ENCODE measurements at places on chromosomes 2 and 18. TPM values are rescaled to one million over a fixed set of nuclear protein-coding genes. Genes with fewer than 3 reads are reported as not detected.

DNA sequence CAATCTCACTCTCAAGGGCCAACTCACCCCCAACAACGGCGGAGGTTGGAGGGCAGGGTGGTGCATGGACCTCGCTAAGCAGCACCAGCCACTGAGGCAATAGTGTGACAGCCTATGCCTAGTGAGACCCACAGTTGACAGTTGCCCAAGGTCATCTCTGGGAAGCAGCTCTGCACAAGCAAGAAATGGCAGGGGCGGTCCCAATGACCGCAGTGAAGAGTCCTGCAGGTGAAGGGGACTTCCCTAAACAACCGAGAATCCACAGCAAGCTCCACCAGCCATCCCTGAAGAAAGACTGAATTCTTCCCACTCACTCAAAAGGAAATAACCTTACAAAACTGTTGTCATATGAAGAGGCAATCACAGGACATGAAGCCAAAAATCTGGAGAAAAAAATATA, 313.4 kb upstream of the ID2 start:
- no peaks in the 10 kb centered on the region for H3K36me3 ChIP-seq
- no peak overlapping the region for H3K4me3 ChIP-seq
- no peaks in the 10 kb centered on the region for H3K27me3 ChIP-seq
- peak overlapping the region; percentile 66 for H3K27ac ChIP-seq

CCDC74B gene
- 9.2 TPM for total RNA-seq

GRCh38 chr2:205680067-205680466, 2.2 kb upstream of the NRP2 start:
- H3K27me3 ChIP-seq, result peaks cover 15% of the 10 kb centered on the region
- no peaks in the 10 kb centered on the region for H3K36me3 ChIP-seq
- H3K27ac ChIP-seq, result no peak overlapping the region
- H3K4me3 ChIP-seq, result peak overlapping the region; percentile 47
- peak; percentile 95 for DNase-seq

GRCh38 chr2:134917360-134917865, 1.2 kb upstream of the CCNT2 start:
- peak overlapping the region; percentile 93 for H3K27ac ChIP-seq
- peaks cover 12% of the 10 kb centered on the region for H3K36me3 ChIP-seq
- H3K27me3 ChIP-seq, result no peaks in the 10 kb centered on the region
- peak overlapping the region; percentile 93 for H3K4me3 ChIP-seq
- H3K4me1 ChIP-seq, result no peaks in the 10 kb centered on the region

GCG gene
- total RNA-seq, result not detected

OSR1 gene
- total RNA-seq, result 0.17 TPM

EVX2 gene
- not detected for total RNA-seq

GRCh38 chr2:180655842-180656454, 324.5 kb upstream of the UBE2E3 start:
- no peaks in the 10 kb centered on the region for H3K27me3 ChIP-seq
- no peaks in the 10 kb centered on the region for H3K36me3 ChIP-seq
- no peaks in the 10 kb centered on the region for H3K4me1 ChIP-seq
- H3K4me3 ChIP-seq, result no peak overlapping the region
- no peak for DNase-seq
- no peak overlapping the region for H3K27ac ChIP-seq

DNA sequence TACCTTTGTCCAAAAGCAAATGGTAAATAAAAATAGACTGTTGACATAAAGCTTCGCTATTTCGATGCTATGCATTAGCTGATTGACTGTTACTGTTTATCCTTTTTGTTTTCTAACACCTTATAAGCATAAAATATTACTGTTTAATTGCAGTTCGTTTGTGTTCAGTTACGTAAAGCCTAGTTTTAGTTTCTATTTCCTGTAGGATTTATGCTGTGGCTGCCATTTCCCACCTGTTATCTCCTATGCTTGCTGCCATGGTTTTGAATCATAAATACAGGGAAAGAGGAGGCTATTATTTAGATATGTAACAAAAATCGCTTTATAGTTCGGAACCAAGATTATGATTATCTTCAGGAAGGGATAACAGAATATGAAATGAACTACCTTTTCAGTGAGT, 3.9 kb downstream of the TANK start:
- H3K4me1 ChIP-seq, result no peaks in the 10 kb centered on the region
- H3K27me3 ChIP-seq, result no peaks in the 10 kb centered on the region
- no peak overlapping the region for H3K27ac ChIP-seq
- peaks cover 34% of the 10 kb centered on the region for H3K36me3 ChIP-seq

GRCh38 chr2:185316383-185316782, 422.2 kb upstream of the FSIP2 start:
- H3K4me1 ChIP-seq, result no peaks in the 10 kb centered on the region
- no peaks in the 10 kb centered on the region for H3K36me3 ChIP-seq
- no peak for DNase-seq
- no peak overlapping the region for H3K4me3 ChIP-seq

MERTK gene
- total RNA-seq, result 22.3 TPM

- H3K4me1 ChIP-seq, result no peaks in the 10 kb centered on the region
- DNase-seq, result peak; percentile 58
- no peaks in the 10 kb centered on the region for H3K27me3 ChIP-seq
- H3K27ac ChIP-seq, result no peak overlapping the region
- H3K4me3 ChIP-seq, result peak overlapping the region; percentile 43
- no peaks in the 10 kb centered on the region for H3K36me3 ChIP-seq
These were observed 275.9 kb downstream of the TMX3 start for GRCh38 chr18:68438983-68439382.

CYP27A1 gene
- 54.9 TPM for total RNA-seq

GRCh38 chr18:11324510-11324909, 175.1 kb upstream of the PIEZO2 start:
- no peaks in the 10 kb centered on the region for H3K27me3 ChIP-seq
- peaks cover 12% of the 10 kb centered on the region for H3K4me1 ChIP-seq

DNA sequence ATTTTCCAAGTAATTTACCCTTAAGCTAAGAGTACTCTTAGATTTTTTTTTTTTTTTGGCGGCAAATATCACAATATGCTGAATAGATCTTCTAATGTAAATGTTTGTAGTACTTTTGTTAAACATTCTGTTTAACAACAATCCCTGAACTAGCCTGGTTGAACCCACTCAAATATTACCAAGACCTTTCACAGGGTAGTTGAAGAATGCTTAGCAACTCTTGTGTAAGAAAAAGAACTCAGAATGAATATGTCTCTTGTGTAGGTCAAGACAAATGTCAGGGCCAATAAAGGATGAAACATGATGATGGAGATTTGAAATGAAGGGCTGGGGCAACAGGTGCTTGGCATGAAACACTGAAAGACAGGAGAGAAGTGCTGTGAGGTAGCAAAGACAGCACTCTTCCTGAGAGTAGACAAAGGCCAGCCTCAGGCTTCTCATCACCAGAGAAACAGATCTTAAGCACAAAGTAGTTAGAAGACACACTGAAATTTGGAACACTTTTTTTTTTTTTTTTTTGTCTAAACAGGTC, 597.3 kb downstream of the ERBB4 start:
- no peak overlapping the region for H3K4me3 ChIP-seq
- no peaks in the 10 kb centered on the region for H3K27me3 ChIP-seq
- no peak overlapping the region for H3K27ac ChIP-seq
- DNase-seq, result no peak
- no peaks in the 10 kb centered on the region for H3K36me3 ChIP-seq

- DNase-seq, result peak; percentile 42
- H3K4me1 ChIP-seq, result peaks cover 6% of the 10 kb centered on the region
- no peaks in the 10 kb centered on the region for H3K36me3 ChIP-seq
- no peak overlapping the region for H3K4me3 ChIP-seq
These were observed 1888.3 kb upstream of the CELF4 start for GRCh38 chr18:39453882-39454281.

GRCh38 chr2:167294776-167295140, 406.5 kb downstream of the XIRP2 start:
- peaks cover 35% of the 10 kb centered on the region for H3K27me3 ChIP-seq
- no peak overlapping the region for H3K27ac ChIP-seq
- H3K4me3 ChIP-seq, result peak overlapping the region; percentile 81
- H3K4me1 ChIP-seq, result no peaks in the 10 kb centered on the region

- no peaks in the 10 kb centered on the region for H3K4me1 ChIP-seq
- H3K27me3 ChIP-seq, result no peaks in the 10 kb centered on the region
These were observed 27.4 kb downstream of the PRKCE start for GRCh38 chr2:45678791-45679348.

DNA sequence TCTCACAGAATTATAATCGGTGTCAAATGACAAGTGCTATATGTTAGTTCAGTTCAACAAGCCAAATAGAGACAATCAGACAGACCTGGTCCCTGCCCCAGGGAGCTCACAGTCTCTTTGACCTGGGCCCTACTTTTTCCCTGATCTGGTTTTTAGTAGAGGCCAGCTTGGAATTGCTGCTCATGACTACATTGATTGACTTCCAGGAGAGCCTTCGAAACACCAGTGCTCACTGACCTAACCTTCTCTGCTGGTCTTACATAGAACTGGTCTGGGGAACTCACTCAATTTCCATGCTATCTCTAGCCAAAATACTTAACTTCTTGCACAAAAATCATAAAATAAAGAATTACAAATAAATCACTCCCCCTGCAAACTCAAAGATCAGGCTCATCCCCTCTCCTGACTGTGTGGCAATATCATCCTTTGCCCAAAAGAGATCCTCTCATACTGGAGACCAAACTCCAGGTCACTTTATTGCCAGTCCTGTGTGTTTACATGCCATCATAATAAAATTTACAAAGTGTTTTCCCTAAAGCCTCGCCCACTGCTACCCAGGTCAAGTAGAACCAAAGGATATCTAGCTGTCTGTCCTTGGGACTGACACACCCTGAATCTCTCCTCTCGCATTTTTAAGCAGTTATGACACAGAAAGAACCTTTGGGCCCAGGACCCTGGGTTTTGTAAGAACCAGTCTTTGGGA, 53.2 kb downstream of the PROC start:
- no peak for DNase-seq
- no peaks in the 10 kb centered on the region for H3K4me1 ChIP-seq
- peaks cover 33% of the 10 kb centered on the region for H3K36me3 ChIP-seq
- no peaks in the 10 kb centered on the region for H3K27me3 ChIP-seq
- no peak overlapping the region for H3K4me3 ChIP-seq

POU3F3 gene
- total RNA-seq, result not detected

DNA sequence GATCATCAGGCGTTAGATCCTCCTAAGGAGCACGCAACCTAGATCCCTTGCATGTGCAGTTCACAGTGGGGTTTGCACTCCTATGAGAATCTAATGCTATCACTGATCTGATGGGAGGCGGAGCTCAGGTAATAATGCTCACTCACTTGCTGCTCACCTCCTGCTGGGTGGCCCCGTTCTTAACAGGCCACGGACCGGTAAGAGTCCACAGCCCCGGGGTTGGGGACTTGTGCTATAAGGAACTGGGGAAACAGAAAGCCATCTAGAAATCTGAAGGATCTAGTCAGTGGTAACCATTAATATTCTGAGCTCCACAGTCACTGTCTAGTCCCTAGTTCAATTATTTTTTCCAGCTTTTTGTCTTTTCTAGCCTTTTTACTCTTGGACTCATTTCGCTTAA, 44.7 kb upstream of the GAREM2 start:
- H3K27ac ChIP-seq, result no peak overlapping the region
- H3K4me1 ChIP-seq, result no peaks in the 10 kb centered on the region
- no peak overlapping the region for H3K4me3 ChIP-seq
- no peak for DNase-seq

DNA sequence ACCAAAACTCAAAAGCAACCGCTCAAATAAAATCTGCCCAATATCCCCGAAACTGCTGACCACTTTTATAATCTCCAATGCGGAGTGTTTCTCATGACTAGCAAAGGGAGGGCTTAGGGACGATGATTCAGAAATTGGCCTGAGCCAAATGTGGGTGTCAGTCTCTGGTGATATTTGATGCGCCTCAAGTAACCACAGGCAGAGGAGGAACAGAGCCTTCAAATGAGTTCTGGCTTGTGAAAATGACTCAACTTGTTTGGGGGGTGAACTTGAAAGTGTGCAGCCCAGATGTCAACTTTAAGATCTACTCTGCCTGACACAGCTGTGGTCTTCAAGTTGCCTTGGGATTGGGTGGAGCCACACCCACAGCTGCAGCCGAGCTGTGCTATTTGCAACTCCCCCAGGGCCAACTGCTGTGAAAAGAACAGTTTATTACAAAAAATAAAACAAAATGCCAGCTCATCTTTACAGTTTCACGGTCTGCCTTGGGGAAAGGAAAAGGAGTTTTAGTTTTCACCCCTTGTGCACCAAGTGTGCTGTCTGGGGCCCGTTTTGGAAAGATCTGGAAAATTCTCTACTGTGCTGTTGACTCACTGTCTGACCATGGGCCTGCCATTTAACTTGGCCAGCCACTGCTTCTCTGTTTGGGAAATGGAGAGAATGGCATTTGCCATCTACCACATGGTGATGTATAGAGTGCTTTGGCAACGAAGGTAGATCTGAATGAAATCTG, 222.1 kb downstream of the MTX2 start:
- no peak overlapping the region for H3K27ac ChIP-seq
- no peaks in the 10 kb centered on the region for H3K4me1 ChIP-seq
- H3K4me3 ChIP-seq, result no peak overlapping the region
- DNase-seq, result no peak

Data from endodermal cell (in vitro differentiated cells).